ENCODE measurements at places on chromosomes 2 and 18.

- DNase-seq, result no peak
Observed at GRCh38 chr2:46448641-46449040, 30.7 kb upstream of the TMEM247 start.

DNA sequence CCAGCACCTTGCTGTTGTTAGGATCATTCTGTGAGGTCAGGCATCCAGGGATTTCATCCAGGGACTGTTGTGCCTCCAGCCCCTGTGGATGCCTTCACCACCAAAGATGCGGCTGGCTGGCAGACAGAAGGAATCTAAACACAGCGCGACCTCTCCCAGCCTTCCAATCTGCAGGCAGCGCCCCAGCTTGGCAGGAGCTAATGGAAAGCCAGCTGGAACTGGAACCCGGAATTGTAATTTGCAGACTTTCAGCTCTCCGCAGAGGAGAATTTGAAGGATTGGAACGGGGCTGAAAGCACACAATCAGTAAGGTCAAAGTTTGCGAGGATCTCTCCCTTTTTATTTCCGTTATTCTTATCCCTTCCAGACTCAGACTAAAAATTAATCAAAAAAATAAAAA is 127.8 kb downstream of the TRIB2 start:
- no peak for DNase-seq

DNA sequence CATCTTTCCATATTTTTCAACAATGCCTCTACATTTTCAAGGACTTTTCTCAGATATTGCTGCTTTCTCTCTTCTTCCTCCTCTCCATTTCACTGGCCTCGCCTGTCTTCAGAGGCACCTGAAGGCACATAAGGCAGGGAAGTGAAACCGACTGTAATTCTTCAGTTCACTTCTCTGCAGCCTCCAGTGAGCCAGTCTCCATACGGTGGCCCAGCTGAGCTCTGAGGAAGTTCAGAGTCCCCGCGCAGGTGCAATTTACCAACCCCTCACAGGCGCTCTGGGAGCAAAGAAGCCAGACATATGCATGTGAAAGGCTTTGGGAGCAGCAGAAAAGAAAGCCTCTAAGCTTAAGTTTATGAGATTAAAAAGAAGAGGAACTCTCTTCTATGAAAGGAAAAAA is 12.4 kb downstream of the KLHL14 start:
- no peak for DNase-seq

DNA sequence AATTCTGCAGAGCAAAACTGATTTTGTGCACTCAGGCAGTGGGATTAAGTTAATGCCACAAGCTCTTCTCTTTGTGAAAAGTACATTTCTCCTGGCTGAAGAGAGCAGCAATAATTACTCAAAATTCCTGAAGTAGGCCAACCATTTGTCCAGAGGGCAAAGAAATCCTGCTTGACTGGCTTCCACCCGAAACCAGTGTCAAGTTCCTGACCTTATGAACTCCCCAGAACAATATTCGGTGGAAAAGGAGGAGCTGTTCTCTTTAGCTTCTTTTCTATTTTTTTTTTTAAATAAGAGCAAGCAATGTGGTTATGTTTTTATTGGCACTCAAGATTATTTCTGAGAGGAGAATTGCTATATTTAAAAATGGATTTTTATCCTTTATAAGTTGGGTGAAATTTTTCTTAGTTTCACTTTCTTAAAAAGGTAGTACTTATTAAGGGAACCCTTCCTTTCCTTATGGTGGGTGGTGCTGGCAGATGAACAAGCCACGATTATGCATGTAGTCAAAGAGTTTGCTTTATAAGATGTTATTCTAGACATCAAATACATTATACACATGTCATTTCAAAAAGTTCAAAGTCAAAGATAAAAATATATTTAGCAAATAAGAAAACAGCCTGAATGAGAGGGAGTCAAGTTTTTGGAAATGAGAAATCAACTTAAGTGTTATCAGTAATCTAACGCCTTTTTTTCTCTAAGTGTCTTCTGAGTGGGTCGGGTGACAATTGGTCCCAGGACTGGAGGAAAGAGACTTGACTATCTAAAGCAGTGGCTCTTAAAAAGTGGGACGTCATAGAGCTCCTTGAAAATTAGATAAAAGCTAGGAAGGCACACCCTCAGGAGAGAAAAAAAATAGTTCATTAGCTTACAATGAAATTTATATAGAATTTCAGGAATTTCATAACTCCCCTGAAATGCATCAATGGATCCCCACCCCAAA is 194.5 kb downstream of the IKZF2 start:
- DNase-seq, result no peak

DNA sequence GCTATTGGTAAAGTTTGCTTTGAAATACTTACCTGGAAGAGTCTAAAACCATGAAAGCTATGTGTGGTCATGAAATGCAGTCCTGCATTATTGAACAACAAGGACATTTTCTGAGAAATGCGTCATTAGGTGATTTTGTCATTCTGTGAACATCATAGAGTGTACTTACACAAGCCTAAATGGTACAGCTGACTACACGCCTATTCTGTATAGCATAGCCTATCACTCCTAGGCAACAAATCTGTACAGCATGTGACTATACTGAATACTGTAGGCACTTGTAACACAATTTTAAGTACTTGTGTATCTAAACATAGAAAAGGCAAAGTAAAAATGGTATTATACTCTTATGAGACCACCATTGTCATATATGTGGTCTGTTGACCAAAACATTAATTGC is 8.1 kb downstream of the FAM171B start:
- no peak for DNase-seq

- DNase-seq, result no peak
Observed at GRCh38 chr18:50203801-50204604, 9.1 kb upstream of the MYO5B start.
